CD14-positive monocyte (primary cell): ENCODE measurements at places on chromosomes 7 and 10.

DNA sequence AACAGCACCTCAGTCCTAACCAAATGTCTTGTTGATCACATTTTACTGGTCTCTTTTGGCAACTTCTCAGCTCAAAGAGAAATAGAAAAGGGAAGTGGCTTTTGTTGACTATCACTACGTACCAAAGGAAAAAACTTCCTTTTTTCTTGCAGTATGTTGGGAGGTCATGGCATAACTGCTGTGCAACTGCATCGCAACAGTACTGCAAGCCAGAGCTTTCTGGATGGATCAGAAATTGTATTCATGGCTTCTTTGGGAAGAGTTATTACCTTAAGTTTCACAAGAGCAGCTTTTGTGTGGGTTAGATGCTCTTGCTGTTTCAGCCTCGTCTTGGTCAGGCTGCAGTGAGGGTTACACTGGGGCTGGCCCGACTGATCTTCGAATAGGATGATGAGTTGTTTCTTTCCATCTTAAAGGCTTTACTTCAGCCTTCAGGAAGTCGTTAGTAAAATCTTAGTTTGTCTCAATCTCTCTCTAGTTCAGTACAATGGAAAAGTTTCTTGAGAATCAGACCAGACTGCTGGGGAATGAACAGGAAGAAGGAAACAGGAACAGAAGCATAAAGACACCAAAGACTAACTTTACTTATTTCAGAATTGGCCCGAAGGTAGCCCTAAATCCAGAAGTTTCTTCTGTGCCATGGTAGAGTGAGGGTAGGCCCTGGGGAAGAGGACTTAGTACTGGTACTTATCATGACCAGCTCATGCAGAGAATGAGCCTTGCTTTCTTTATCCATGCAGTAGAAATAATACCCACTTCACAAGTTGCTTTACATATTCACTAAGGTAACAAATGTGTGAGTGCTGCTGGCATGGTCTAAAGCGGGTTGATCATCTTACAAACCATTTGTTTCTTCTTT is 153.6 kb downstream of the CELF2 start:
- DNase-seq, result peak; percentile 93

GRCh38 chr10:83346266-83346910 is 792.9 kb upstream of the GHITM start:
- no peak for DNase-seq

GRCh38 chr10:88386821-88387773 is 196.0 kb downstream of the RNLS start:
- DNase-seq, result peak; percentile 25

DNA sequence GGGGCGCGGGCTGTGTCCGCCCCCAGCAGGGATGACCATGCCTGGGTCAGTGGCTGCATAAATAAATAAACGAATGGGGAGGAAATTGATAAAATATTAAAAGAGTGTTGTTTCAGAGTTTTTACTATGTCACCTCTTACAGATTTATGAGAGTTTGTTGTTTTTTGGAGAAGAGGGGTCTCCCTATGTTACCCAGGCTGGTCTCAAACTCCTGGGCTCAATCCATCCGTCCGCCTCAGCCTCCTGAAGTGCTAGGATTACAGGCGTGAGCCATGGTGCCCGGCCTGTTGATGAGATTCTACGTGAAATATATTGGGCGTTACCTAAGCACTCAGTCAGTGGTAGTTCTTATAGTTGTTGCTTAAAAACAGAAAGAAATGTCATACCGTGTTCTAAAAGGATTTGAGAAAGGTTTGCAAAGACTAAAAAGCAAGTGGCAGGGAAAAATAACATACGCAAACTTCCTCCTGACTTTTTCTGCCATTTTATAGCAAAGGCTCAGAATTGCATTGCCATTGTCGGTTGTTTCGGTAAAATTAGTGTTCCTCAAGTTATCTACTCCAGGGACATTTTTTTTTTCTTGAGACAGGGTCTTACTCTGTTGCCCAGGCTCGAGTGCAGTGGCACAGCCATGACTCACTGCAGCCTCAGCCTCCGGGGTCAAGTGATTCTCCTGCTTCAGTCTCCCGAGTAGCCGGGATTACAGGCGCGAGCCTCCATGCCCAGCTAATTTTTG is 39.5 kb upstream of the FOXK1 start:
- DNase-seq, result no peak

GRCh38 chr10:97960269-97961056 is 70.0 kb downstream of the CRTAC1 start:
- DNase-seq, result no peak

DNA sequence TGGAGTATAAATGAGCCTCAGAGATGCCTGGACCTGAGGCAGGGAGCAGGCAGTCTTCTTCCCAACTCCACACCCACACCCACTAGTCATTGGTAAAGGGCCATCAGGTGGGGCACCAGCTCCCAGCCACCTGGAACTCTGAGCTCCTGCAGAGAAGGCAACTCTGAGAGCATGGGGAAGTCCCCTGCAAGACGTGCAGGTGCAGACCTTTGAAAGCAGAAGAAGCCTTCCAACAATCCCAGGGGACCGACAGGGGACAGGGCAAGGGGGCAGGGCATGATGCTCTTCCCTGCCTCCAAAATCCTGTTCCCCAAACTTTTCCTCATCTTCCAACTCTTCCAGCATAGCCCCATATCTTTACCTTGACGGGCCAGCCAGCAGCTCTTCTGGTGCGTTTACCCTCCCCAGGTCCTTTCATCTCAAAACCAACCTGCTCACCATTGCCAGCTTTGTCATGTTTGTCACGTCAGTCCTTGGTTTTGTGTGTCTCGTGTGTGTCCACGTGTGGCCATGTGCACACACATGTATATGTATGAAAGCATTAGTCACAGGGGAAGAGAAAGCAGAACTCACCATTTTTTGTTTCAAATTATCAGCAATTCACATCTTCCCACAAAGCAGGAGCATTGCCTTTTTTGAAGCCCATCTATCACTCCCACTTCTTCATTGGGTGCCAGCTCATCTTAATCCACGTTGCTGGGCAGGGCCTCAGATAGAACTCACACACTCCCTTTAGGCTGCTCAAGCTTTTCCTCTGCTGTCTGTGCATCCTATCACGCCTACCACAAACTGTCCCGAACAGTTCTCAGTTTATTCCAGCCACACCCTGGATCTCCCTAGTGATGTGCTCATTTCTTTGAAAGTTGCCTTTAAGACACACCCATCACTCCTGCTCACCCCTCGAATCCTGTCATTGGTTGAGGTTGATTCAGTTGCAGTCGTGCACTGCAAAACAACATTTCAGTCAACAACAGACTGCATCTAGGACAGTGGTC is 41.0 kb upstream of the AMPH start:
- DNase-seq, result peak; percentile 25

GRCh38 chr7:152435384-152436110 is at the start of gene KMT2C:
Gene KMT2C, minus strand, starts transcription at chr7:152436003. Its CDS starts 217 bp downstream, at chr7:152435786.
- DNase-seq, result peak; percentile 46

GRCh38 chr10:133225707-133226191 is 4.3 kb upstream of the UTF1 start:
- DNase-seq, result no peak

GRCh38 chr10:15739254-15739970 is 19.7 kb upstream of the ITGA8 start:
- no peak for DNase-seq

- DNase-seq, result peak; percentile 0
Observed at GRCh38 chr10:86715836-86716235, 40.6 kb upstream of the BMPR1A start.

DNA sequence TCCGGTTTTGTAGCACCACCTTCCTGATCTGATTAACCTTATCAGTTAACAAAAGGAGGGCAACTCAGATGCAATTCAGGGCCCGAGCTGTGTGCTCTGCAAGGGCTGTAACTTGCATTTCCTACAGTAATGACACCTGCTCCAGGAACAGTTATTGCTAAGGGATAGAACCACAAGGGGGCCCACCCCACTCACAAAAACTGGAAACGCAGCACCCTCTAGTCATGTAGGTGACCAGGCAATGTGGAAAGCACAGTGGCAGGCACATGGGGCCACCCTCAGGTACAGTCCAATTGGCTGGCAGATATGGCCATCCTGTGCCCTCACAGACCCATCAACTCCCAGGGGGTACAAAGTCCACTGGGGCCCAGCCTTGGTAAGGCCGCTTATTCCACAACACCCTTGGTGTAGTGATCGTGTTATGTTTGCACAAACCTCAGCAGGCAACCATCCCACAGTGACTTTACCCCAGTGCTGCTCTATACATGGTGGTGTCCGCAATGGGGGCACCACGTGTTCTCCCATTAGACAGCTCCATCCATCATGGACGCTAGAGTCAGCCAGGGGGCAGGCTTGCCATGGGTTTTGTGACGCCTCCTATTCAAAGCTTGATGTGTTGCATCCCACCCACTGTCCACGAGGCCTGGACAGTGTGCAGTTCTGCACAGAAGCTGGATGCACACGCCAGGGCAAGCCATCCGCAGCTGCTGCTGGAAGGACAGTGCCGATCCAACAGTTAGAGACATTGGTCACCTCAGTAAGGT is 9.4 kb downstream of the RNF133 start:
- DNase-seq, result no peak

- DNase-seq, result no peak
Observed at GRCh38 chr7:3918576-3918975, 617.5 kb downstream of the SDK1 start.

DNA sequence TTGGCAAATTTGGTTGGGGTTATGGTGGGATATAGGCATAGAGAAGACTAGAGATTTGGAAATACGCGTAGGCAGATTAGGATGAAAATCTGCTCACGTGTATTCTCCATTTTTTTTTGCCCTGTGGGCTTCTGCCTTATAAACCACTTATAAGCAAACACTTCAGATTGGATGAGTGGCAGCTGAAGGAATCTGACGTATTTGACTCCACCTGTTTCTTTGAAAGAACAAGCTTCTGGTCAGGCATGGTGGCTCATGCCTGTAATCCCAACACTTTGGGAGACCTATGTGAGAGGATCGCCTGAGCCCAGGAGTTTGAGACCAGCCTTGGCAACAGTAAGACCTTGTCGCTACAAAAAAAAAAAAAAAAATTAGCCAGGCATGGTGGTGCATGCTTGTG is 5.1 kb downstream of the STK31 start:
- no peak for DNase-seq

DNA sequence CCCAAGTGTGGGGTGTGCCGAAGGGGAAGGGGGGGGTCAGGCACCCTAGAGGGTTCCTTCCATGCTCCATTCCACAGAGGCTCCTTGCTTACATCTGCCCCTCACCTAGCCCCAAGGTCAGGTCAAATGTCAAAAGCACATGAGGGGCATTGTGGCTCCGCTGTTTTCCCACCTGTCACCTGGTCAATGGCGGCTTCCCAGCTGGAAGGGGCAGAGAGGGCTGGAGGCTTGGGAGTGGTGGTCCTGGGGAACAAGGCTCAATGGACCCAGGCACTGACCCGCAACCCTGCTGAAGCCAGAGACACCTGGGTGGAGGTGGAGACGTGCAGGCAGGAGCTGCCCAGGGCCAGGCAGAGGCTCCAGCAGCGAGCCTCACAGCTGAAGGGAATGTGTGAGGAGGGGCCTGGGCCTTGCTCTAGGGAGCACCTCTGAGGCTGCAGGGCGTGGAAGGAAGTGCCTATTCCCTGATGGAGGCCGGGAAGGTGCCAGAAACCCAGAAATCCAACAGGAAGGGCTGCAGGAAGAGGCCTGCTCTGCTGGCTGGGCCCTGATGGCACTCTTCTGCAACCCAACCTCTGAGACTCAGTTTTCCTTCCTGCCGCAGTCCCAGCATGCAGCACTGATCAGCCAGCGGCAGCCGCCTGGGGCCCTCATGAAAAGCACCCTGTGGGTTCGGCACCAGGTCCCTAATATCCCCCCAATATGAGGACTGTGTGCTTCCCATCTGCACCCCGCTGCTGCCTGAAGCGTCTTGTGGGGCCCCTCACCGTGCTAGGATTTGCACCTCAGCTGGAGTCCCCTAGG is 16.0 kb downstream of the RASGEF1A start:
- no peak for DNase-seq
